Heart left ventricle (tissue), 16 donors: ENCODE measurements at places on chromosomes 7 and 10. TPM values are rescaled to one million over a fixed set of nuclear protein-coding genes. Genes with fewer than 3 reads are reported as not detected.

WNT2 gene
- 0.15 TPM for polyA plus RNA-seq

CYP3A4 gene
- not detected for polyA plus RNA-seq

CALHM3 gene
- polyA plus RNA-seq = not detected

TFPI2 gene
- polyA plus RNA-seq = 10.1 TPM

KLF14 gene
- 0.15 TPM for polyA plus RNA-seq

NEUROG3 gene
- polyA plus RNA-seq = not detected

TMEM254 gene
- polyA plus RNA-seq = 8.1 TPM

DNA sequence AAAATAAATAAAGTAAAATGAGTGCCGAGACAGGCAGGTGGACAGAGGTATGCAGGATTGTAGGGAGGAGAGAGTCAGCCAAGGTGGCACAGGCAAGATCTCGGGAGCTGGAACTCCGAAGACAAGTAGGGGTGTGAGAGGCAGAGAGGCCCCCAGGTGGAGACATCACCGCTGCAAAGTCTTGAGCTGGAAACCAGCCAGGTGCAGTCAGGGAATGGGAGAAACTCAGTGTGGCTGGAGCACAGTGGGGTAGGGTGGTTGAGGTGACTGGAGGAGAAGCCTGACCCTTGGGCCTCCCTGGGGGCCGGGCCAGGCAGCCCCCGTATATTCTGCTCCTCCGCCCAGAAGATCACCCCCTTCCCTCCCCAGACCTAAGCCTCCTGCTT is 4.2 kb downstream of the EPHB4 start:
- no peak for DNase-seq

DNA sequence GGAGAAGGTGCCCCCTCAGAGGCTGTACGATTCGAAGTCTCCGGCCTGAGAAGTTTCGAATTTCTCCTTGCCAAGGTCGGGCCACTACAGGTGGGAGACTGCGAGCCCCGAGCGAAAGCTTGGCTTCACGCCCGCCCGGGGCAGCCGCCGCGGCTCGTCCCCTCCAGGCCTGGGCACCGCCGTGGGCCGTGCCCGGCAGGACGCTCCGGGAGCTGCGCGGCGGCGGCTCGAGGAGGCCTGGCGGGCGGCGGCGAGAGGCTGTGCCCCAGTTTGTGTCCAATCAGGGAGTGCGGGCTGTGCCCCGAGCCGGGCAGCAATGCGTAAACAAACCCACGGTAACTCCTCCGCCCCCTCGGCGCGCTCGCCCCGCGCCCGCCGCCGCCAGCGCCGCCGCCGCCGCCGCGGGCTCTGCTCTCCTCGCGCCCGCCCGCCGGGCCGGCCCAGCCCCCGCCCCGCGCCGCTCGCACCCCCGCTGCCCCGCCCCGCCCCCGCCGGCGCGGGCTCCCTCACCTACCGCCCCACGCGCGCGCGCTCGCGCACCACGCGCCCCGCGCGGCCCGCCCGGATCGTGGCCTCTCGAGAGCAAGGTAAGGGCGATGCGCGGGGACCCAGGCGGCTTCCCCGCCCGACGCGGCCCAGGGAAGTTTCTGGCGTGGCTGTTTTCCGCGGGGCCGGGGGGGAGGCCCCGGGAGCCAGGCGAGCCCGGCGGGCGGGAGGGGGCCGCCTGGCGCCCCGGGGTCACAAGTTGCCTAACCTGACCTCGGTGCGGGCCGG is 57.8 kb upstream of the PCGF5 start:
- peak; percentile 88 for DNase-seq

DNA sequence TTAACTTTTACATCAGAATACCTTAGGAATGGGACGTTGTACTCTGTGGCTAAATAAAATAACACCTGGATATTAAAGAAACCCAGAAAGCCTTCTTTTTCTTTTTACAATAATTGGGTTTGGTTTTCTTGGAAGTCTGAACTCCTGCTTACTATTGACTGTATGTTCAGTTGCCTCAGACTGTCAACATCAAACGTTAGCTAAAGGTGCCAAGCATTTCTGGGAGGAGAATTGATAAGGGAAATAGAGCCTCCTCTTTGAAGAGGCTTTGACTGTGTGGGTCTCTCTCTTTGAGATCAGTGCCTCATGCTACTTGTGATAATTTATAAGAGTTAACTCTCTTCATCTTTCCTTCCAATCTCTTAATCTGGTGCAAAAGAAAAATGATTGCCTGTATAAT is 224.7 kb upstream of the BMPER start:
- no peak for DNase-seq

DNA sequence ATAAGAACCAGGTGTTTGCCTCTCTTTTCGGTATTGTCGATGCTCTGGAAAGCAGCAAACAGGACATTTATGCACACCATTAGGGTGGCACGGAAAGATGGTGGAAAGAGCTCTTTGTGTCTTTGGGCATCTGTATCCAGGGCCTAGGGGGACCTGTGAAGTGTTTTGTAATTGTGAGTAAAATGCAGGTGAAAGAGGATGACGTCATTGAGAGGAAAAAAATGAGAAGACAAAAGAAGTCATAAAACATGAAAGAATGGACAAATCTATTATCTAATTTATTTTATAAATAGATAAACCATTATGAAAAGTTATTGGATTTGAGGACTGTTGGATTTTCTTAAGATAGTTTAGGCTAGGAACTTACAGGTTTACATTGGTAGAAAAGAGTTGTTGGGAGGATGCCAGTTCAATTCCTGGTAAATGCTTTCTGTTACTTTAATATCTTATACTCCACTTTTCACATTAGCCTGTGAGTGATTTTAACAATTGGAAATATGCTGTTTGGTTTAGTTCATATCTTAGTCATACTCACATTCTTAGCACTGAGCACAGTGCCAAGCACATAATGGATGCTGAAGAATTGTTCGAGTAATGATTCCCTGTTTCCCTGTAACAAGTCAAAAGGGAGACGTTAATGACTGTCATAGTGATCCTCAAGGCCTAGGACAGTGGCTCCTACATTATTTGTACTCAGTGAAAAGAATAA is 62.6 kb downstream of the EXOC4 start:
- no peak for DNase-seq

- peak; percentile 68 for DNase-seq
Observed at GRCh38 chr10:72274730-72275350, 1.1 kb downstream of the DDIT4 start.

DNA sequence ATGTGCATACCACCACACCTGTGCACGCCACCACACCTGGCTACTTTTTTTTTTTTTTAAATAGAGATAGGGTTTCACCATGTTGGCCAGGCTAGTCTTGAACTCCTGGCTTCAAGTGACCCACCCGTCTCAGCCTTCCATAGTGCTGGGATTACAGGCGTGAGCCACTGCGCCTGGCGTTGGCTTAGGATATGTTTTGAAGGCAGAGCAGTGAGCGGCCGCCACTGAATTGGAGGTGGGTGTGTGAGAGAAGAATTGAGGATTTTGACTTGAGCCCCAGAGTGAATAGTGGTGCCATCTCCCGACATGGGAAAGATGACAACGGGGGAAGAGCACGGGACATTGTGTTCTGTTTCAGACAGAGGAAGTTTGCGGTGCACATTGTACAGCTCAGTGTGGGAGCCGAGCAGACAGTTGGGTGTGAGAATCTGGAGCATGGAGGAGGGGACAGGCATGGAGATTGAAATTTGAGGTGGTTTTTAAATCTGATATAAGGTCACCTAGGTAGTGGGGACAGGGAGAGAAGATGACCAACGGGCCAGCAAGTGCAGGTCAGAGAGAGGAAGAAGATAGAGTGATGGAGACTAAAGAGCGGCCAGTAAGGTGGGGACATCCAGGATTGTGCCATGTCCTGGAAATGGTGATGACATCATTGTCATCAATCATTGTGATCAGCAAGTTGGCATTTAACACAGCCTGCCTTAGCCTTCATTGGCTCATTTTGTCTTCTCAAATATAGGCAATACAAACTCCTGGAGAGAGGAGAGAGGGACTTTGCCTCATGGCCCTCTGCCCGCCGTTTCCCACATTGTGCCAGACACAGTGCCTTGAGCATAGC is 35.8 kb downstream of the VWA2 start:
- no peak for DNase-seq

- no peak for DNase-seq
Observed at GRCh38 chr7:117085769-117086463, 132.6 kb downstream of the ST7 start.

- no peak for DNase-seq
Observed at GRCh38 chr7:84533182-84533581, 338.6 kb upstream of the SEMA3A start.

- DNase-seq = no peak
Observed at GRCh38 chr10:92387289-92387940, 96.4 kb downstream of the MARCHF5 start.

GRCh38 chr7:12389089-12389700 is 14.5 kb downstream of the VWDE start:
- no peak for DNase-seq
